Cerebellar cortex (tissue), 1 donor: ENCODE measurements at places on chromosomes 1 and 21.
A peak's percentile ranks its signal among the peaks of the same experiment; 100 is the strongest.

DNA sequence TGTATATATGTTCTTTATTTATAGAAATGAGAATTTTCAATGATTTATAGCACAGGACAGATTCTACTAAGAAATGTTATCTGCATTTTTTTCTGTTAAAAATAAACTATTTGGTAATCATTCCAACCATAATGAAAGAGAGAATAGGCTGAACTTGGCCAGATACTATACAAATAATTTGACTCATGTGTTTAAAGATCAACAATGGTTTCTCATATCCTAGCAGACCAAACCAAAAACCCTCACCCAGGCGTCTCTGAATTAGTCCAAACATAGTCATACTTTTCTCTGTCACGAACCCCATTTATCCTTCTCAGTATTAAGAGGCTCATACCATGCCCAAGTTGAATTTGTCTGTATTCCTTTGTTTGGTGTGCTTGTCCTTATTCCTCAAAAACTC, 40.3 kb downstream of the RPE65 start:
- DNase-seq, result no peak

DNA sequence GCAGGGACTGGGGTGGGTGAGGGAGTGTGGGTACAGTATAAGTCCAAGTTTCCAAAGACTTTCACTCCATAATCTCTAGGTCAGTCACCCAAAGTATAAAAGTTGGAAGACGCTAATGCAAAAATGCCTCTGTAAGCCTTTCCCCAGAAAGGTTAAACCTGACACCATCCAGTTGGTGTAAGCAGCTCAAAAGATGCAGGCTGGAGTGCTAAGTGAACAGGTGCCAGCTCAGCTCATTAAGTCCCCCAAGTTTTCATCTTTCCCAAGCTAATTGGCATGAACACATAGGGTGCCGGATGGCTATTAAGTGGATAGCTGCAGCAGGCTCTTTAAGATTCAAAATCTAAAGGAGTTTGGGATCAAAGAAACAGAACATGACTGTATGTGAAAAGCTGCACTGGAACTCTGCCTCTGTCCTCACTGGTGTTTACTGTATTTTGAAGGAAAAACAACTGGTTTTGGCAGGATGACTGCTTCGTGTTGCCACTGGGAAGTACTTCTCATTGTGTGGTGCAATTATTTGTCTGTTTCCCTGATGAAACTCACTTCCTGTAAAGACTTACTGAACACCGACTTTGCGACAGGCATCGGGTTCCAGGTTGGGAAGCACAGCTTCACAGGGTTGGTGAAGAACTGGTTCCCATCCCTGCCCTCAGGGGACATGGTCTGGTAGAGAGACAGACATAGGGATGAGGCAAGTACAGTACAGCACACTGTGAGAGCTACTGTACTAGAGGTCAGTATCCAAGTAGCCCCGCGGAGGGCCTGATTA, 152.7 kb downstream of the DAB1 start:
- no peak for DNase-seq

DNA sequence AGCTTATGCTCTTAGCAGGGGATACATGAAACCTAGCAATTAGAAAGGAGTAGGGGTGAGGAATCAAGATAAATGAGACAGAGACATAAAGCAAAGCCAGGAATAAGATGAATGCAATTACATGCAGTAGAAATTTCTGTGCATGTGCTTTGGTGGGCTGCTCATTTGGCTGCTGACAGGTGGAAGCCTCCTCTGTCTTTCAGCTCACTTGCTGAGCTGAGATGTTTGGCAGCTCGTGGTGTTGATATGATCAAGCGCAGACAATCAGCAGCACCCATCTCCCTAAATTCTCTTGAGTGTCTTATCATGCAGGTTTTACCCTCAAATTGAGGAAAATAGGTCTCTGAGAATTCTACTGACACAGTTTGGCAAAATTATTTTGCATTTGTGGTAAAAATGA, 108.3 kb upstream of the CD34 start:
- DNase-seq, result no peak

- no peak for DNase-seq
Observed at GRCh38 chr21:39175154-39175553, 8.1 kb downstream of the PSMG1 start.

DNA sequence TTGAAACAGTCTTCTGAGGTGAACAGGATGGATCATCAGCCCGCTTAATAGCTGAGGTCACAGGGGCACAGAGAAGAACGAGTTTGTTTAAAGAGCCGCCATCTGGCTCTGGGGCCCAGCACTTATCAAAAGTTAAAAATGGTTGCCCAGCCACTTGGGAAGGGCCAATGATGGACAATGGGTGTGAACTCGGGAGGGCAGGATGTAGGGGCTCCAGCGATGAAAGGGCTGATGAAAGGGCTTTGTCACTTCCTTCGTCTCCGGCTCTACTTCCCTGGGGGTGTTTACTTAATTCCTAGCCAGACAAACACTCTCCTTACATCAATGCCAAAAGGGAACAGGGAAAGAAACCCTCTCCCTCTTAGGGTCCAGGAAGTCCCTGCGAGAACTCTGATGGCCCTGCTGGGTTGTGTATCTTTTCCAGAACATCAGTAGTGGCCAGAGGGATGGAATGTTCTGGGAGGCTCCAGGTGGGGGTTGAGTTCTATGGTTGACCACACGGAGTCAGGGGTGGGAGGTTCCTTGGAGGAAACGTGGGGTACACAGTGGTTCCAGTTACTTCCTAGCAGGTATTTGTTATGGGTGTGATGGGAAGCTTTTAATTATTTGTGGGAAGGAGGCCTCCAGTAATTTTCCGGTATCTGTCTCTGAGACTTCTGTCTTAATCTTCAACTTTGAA, 9.0 kb upstream of the ABCG1 start:
- no peak for DNase-seq

DNA sequence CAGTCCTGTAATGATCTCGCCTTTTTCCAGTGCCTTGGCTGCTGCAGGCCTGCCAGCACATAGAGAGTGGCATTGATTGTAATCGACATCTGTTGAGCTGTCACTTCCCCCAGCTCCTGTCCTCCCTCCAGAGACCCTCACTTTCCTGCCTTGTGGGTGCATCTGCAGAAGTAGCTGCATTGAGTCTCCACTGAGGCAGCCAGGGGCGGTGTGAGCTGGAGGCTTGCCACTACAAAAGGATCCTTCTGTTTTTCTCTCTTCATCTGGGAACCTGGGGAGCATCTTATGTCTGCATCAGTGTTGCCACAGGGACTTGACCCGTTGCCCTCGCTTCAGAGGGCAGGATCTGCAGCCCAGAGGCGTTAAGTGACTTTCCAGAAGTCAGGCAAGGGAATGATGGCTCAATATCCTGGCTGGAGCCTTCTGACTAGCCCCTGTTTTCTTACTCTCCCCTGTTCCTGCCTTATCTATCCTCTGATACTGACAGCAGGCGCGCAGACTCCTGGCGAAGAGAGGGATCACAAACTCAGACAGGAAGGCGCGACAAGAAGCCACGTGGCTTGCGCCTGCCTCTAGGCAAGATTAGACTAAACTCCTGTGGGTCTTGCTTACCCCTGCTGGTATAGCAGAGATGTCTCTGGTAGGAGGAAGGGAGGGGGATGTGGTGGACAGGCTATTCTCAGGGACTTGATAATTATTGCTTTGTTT, 13.3 kb upstream of the FMOD start:
- no peak for DNase-seq

DNA sequence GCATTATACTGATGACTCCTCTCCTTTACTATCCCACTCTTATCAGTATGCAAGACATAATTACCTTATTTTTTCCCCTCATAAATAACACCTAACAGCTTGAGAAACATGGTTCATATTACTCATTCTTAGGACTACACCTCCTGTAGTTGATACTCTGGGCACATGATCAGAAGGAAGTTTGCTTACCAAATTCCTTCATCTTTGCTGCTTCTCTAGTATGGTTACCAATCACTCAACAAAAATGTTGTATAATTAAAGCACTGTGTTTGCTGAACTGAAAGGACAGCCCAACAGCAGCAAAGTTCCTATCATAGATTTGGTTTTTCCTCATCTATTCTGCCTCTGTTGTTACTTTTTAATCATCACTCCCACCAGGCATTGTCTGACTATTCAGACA, 586.3 kb downstream of the LRRIQ3 start:
- DNase-seq, result no peak

DNA sequence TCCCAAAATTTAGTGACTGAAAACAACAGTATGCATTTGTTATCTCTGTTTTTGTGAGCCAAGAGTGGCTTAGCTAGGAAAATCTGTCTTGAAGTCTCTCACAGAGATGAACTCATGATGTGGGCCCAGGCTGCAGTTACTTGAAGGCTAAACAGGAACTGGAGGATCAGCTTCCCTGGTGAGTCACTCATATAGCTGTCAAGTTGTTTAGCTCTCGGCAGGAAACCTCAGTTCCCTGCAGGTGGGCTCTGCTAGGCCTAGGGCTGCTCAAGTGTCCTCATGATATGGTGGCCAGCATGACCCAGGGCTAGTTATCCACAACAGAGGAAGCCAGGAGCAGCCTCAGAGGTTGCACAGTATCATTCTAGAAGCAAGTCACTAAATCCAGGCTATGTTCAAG, 30.2 kb upstream of the DDX59 start:
- DNase-seq, result no peak

DNA sequence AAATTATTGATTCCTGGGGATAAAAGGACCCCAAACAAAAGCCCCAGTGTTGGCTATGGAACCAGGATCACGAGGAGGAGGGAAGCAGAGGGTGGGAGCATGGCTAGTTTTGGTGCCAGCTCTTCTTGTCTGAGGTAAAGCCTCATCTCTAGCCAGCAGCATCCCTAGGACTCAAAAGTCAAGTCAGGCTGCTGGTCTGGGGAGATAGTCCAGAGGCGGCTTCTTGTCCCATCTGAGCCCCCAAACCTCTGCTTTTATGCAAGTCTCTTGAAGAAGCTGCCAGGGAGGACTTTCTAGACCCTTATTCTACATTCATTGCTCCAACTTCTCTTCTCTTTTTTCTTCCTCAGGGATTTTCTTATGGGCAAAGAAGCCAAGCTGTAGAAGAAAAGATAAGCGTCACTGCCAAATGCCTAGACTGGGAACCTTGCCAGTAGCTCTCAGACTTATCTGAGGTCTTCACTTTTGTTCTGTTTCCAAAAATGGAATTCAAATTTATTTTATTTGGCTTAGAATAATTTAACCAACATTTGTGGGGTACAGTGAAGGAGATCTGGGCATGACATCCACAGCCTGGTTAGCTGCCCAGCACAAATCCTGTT, 6.9 kb upstream of the ANKRD35 start:
- peak; percentile 34 for DNase-seq
